Activated T-cell treated with anti-CD3 and anti-CD28 coated beads, Interleukin-2, amount 50 U/mL, for 72 hours (primary cell): ENCODE measurements at places on chromosomes 5 and 9.

DNA sequence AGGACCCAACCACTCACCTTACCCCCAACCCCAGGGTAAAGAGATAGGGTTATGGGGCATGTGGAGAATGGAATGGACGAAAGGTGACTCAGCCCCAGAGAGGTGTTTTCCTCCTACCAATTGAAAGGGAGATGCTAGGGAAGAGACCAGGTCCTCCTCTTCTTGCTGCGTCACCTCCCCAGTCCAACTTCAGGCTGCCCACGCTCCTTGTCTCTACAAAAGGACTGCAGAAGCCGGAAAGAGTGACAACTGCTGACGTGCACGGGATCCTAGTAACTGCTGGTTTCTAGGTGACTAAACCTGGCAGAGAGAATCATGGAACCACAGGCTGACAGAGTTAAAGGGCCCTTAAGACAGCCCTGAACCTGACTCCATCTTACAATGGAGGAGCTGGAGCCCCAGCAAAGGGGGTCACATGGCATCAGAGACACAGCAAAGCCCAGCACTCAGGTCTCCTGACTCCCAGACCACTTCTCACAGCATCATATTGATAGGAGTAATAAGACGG, 2.2 kb downstream of the GPX3 start:
- peak; percentile 13 for DNase-seq
- H3K4me3 ChIP-seq = no peak overlapping the region
- peaks cover 5% of the 10 kb centered on the region for H3K27me3 ChIP-seq
- peak overlapping the region; percentile 38 for H3K27ac ChIP-seq
- H3K4me1 ChIP-seq = peaks cover 18% of the 10 kb centered on the region
- H3K36me3 ChIP-seq = peaks cover 4% of the 10 kb centered on the region

DNA sequence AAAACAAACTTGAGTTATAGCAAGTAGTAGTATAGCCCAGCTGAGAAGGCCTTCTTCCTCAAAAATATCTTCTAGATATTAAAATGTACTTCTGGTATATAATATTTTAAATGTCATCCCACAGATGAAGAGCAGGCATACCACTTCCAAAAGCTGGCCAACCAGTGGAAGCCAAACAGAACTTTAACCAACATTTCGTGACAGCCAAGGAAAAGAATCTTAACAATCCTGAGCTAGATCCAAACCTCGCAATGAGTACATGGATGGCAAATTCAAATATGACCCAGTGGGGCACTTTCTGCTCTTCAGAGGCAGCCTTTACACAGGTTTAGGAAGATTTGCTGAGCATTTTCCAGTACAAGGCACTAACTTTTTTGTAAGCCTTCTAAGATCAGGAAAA, 91.8 kb upstream of the ACO1 start:
- DNase-seq = no peak
- no peaks in the 10 kb centered on the region for H3K4me1 ChIP-seq
- H3K27me3 ChIP-seq = peaks cover 11% of the 10 kb centered on the region
- no peaks in the 10 kb centered on the region for H3K36me3 ChIP-seq

- H3K27me3 ChIP-seq = no peaks in the 10 kb centered on the region
- no peaks in the 10 kb centered on the region for H3K36me3 ChIP-seq
- H3K4me1 ChIP-seq = peaks cover 73% of the 10 kb centered on the region
These were observed 8.5 kb downstream of the MRPL36 start for GRCh38 chr5:1791176-1791575.

- DNase-seq = no peak
- no peak overlapping the region for H3K27ac ChIP-seq
- no peaks in the 10 kb centered on the region for H3K4me1 ChIP-seq
- H3K36me3 ChIP-seq = no peaks in the 10 kb centered on the region
These were observed 78.5 kb upstream of the SPATA31D4 start for GRCh38 chr9:81849631-81850259.
